ENCODE measurements at places on chromosomes 2 and 18.

GRCh38 chr2:105114551-105114950 is 76.7 kb downstream of the MRPS9 start:
- no peak for DNase-seq

- DNase-seq, result no peak
These were observed 152.9 kb upstream of the MMADHC start for GRCh38 chr2:149740490-149740889.

GRCh38 chr18:13521418-13521817 is 204.9 kb downstream of the FAM210A start:
- no peak for DNase-seq

GRCh38 chr2:174246944-174247381 is 1.4 kb downstream of the OLA1 start:
- DNase-seq, result no peak

DNA sequence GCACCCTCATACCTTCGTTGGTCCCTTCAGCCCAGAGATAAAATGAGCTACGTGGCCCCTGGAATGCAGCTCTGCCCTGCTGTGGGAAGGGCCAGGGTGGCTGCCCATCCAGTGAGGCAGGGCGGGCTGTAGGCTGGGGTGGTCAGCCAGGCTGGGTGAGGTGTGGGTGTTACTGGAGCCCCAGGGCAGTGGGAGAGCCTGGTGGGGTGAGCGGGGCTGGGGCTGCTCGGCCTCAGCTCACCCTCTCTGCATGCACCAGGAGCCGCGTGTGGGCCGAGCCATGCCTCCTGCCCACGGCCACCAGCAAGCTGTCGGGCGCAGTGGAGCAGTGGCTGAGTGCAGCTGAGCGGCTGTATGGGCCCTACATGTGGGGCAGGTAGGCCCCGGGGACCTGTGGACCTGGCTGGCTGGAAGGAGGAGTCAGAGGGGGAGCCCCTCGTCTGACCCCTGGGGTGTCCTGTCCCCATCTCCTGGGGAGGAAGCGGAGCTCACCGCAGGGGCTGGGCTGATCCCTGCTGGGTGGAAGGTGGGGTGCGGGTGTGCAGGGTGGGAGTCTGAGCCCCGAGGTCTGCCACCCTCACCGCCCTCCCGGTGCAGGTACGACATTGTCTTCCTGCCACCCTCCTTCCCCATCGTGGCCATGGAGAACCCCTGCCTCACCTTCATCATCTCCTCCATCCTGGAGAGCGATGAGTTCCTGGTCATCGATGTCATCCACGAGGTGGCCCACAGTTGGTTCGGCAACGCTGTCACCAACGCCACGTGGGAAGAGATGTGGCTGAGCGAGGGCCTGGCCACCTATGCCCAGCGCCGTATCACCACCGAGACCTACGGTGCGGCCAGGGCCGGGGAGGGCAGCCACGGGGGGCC is 5.5 kb downstream of the RNPEPL1 start:
- DNase-seq, result no peak

GRCh38 chr2:105487142-105488069 is 88.6 kb upstream of the FHL2 start:
- no peak for DNase-seq

GRCh38 chr18:77103187-77103850 is 29.3 kb downstream of the MBP start:
- no peak for DNase-seq

- no peak for DNase-seq
These were observed 199.8 kb downstream of the ZFP36L2 start for GRCh38 chr2:43026426-43027096.

DNA sequence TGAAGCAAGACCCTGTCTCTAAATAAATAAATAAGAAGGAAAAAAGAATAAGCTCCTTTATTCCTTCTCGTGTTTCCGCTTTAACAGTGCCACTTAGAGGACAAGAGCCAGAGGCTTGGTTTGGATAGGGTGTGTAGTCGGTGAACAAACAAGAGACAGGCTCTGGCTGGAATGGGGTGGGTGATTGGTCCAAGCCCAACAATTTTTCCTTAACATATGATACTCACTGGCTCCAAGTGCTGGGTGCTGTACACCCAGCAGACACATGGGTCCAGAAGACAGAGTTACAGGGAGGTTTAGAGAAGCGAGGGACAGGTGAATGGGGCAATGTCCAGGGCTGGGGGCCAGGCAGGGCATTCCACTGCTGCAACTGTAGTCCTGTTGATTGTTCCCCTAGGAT is 77.8 kb downstream of the NCAPH start:
- DNase-seq, result no peak

- no peak for DNase-seq
These were observed 123.3 kb downstream of the CLIP4 start for GRCh38 chr2:29238497-29238896.

DNA sequence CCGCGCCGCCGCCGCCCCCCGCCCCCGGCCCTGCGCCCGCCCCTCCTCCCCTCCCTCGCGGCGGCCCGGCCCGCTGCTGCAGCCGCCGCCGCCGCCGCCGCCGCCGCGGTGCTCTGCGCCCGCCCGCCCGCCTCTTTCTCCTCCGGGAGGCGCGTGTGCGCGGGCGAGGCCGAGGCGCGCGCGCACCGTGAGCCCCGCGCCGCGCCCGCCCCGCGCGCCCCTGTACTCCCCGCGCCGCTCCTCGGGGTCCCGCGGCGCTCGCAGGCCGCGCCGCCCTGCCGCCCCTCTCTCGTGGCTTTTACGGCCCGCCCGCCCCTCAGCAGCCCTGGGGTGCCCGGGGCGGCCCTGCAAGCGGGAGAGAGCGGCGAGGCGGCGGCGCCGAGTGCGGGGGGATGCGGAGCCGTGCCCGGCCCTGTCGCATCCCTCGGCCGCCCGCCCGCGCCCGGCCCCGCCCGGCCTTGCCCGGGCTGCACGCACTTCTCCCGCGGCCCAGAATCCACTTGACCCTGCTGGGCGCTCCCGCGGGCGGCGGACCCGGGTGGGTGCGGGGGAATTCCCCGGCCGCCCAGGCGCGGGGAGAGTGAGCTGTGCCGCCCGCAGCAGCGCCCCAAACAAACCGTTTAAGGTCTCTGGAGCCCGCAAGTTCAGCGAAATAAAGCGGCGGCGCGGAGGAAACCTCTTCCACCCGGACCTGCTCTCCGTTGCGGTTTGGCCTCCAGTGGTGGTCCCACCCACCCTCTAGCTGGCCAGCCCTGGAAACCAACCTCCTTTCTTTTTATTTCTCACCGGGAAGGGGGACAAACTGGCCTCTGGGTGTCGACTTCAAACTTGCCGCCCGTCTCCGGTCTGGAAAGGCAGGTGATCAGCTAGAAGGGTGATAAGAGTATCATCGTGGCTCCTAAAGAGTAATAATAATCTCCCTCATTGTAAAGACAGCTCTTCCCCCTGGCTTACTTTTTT is 37.4 kb downstream of the AFF3 start:
- DNase-seq, result peak; percentile 13

DNA sequence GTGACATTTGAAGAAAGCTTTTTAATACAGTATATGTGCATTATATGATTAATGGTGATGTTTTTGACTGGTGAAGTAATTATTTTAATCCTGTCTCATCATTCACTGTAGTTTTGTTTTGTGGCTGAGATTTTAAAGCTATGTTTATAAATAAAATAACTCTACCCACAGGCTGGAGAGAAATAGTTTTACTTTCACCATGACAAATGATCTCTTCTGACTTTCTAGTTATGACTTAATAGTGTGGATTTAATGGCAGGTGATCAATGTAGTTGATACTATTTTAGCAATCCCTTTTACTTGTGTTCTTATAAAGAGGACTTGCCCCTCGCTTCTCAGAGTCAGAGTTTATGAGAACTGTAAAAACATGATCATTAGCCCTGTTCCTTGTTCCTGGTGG is 289.5 kb upstream of the SIX3 start:
- DNase-seq, result no peak

DNA sequence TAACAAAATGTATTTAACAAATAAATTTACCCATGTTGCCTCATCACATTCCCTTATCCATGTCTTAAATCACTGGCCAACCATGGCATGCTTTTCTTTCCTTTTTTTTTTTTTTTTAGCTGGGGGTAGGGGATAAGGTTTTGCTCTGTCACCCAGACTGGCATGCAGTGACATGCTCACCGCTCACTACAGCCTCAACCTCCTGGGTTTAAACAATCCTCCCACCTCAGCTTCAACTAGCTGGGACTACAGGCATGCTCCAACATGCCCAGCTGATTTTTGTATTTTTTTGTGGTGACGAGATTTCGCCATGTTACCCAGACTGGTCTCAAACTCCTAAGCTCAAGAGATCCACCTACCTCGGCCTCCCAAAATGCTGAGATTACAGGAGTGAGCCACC is 266.4 kb downstream of the THSD7B start:
- no peak for DNase-seq

DNA sequence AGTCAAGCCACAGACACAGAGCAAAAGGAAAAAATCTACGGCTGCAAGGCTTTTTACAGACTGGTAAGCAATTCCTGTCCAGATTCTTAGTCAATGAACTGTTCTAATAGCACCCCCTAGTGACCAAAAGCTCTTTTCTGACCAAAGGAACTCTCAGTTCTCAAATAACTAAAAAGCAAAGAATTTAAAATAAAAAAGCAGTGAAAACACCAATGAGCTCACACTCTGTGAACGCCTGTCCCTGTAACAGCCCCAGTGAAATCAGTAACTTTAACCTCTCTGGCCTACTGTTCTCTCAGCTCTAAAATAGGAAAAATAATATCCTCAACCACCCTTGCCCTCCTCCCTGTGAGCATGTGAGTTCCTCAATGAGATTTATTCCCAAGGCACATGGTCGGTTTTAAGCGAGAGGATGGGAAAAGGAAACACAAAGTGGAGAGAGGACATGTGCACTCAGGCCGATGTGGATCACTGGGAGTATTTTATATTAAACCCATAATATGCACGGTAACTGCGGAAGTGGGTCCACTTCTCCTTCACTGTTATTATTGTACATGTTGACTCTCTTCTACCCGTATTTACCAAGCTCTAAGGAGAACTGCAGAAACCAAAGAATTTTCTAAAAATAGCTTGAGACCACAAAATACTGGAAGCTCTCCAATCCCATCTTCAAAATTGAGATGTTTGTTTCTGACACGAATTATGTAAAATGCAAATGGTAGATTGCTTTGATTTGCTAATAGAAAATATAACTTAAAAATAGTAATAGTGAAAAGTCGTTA is 128.5 kb downstream of the STK39 start:
- DNase-seq, result no peak

- no peak for DNase-seq
These were observed 177.5 kb downstream of the INO80D start for GRCh38 chr2:205908212-205909183.

GRCh38 chr2:241842067-241842415 is 16.7 kb downstream of the PDCD1 start:
- no peak for DNase-seq

- DNase-seq, result no peak
These were observed 19.5 kb upstream of the WIPF1 start for GRCh38 chr2:174617120-174617519.

- DNase-seq, result no peak
These were observed 835.0 kb upstream of the FANCL start for GRCh38 chr2:59076079-59076619.

DNA sequence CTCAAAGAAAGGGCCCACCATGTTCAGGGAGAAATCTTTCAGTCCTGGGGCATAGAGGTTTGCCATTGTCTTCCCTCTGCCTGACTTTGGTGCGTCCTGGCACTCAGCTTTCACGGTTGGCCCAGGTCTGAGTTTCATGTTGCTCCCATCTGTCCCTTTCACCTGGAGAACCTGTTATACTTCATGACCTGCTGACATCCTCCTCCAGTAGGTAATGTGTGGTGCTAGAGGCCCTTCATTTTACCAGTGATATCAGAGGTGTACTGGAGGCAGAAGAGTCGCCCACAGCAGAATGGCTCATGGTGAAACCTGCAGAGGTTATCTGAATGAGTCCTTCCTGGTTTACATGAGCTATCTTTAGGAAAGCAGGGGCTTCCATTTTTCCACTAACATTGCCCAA is 128.8 kb upstream of the DLX2 start:
- DNase-seq, result no peak

DNA sequence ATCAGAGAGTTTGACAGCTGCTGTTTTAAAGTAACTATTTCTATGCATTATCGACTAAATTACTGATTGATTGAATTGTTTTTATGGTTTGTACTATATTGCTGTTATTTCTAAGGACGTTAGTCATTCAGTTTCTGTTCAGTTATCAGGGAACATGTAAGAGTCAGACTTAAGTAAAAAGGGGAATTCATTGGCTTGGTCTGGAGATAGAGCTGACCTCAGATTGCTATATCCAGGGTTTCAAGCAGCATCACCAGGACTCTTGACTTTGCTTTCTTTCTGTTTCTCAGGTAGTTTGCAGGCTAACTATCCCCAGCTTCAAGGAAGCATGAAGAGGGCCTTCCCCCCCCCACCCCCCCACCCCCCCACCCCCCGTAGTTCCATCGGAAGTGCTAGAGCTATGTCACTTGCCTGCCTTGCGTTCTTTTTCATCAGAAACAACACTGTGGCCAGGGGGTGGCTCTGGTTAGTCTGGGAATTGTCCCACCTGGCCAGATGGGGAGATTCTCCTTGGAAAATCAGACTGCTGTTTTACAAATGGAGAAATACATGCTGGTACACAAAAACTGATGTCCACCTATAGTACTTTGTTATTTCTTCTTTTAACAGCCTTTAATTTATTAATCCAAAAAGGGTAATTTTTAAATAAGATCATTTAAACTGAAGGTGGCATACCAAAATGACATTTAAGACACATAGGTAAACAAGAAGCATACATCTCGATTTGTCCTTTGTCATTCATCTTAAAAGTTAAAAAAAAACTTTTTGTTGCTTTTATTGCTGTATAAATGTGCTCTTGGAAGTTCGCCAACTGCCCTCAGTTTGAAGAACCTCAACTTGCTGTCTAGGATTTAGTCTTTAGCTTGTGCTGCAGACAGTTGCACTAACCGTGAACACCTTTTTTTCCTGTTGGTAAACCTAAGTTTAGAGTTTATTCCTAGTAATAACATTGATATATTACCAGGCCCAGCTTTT is 9.4 kb downstream of the SMAD4 start:
- DNase-seq, result no peak

GRCh38 chr2:160043265-160043664 is 19.1 kb downstream of the PLA2R1 start:
- DNase-seq, result no peak

- DNase-seq, result no peak
These were observed 26.1 kb downstream of the DIPK1C start for GRCh38 chr18:74430806-74431571.

- no peak for DNase-seq
These were observed 17.4 kb upstream of the SAG start for GRCh38 chr2:233290051-233290845.

- no peak for DNase-seq
These were observed 48.0 kb downstream of the TCF7L1 start for GRCh38 chr2:85181134-85181631.

GRCh38 chr2:168293766-168294165 is 46.4 kb upstream of the STK39 start:
- DNase-seq, result no peak

DNA sequence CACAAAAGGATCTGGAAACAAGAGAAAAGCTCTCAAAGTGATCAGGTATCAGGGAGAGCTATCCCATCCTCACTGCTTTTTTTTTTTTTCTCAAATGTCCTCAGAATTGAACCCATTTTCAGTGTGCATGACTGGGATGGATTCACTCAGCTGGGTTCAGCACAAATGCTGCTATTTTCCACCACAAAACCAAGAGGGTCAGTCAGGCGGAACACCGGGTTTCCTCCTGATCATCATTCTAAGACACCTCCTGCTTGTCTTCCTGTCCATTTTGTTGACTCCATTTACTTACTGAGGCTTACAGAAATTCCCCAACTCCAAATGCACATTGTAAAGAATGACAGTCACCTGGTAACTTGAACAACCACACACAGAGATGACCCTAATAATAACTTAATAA is 39.9 kb downstream of the CYRIA start:
- DNase-seq, result no peak

GRCh38 chr2:10883066-10883465 is 28.7 kb upstream of the KCNF1 start:
- no peak for DNase-seq
